ENCODE measurements at places on chromosomes 12 and 14.

GRCh38 chr12:13744561-13744960 lies 236.8 kb downstream of the GRIN2B start:
- H3K36me3 ChIP-seq, result no peaks in the 10 kb centered on the region
- peaks cover 17% of the 10 kb centered on the region for H3K4me1 ChIP-seq
- peaks cover 22% of the 10 kb centered on the region for H3K27me3 ChIP-seq
- H3K4me3 ChIP-seq, result no peak overlapping the region
- DNase-seq, result peak; percentile 4

DNA sequence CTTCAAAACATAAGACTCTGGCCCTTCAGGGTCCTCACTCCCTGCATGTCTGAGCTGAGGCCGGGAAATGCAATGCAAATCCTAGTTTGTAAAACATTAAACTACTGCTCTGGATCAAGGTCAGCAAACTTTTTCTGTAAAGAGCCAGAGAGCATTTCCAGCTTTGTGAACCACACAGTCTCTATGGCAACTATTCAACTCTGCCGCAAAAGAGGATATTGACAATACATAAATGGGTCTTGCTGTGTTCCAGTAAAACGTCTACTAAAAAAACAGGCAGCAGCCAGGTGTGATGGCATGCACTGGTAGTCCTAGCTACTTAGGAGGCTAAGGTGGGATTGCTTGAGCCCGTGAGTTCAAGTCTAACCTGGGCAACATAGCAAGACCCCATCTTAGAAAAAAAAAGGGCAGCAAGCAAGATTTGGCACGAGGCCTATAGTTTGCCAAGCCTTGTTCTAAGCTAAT lies 22.3 kb downstream of the DDX24 start:
- no peak for DNase-seq
- no peak overlapping the region for H3K4me3 ChIP-seq
- peaks cover 7% of the 10 kb centered on the region for H3K4me1 ChIP-seq
- peaks cover 80% of the 10 kb centered on the region for H3K36me3 ChIP-seq

DNA sequence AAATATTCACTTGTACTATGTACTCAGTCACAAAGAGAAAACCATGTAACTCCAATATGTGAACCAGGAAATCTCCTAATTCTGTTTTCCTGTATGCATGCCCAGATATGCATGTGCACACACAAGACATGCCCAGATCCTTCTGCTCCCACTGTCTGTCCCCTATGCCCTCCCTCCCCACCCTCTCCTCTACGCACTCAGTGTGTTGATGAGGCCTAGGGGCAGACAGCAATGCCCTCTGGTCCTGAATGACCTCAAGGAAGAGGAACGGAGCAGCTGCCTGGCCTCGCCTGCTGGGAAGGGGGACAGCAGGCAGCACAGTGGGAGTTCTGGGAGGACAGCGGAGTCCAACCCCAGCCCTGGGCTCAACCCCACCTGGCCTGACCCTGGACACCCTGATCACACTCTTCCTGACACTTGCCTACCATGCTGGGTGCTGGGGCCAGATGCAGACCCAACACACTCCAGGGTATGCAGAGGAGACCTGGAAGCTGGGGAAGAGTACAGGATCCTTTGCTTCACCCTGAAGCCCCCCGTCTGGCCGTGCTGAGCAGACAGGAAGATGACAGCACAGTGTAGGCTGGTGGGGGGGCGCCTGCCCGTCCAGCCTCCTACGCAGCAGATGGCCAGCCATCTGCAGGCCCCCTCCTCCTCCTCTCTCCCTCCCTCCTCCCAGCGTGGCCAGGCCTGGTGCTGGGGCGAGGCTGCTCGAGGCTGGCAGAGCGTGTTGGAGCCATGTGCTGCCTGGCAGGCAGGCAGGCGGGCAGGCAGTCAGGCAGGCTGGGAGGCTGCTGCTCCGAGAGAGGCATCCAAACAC lies 106.6 kb upstream of the NCOR2 start:
- DNase-seq, result no peak
- no peak overlapping the region for H3K27ac ChIP-seq
- peaks cover 35% of the 10 kb centered on the region for H3K4me1 ChIP-seq
- H3K27me3 ChIP-seq, result peaks cover 29% of the 10 kb centered on the region

GRCh38 chr12:40152783-40153383 lies 47.0 kb upstream of the SLC2A13 start:
- no peak overlapping the region for H3K27ac ChIP-seq
- H3K27me3 ChIP-seq, result peaks cover 6% of the 10 kb centered on the region
- peaks cover 17% of the 10 kb centered on the region for H3K4me1 ChIP-seq
- H3K36me3 ChIP-seq, result no peaks in the 10 kb centered on the region
- H3K4me3 ChIP-seq, result no peak overlapping the region
- peak; percentile 60 for DNase-seq

DNA sequence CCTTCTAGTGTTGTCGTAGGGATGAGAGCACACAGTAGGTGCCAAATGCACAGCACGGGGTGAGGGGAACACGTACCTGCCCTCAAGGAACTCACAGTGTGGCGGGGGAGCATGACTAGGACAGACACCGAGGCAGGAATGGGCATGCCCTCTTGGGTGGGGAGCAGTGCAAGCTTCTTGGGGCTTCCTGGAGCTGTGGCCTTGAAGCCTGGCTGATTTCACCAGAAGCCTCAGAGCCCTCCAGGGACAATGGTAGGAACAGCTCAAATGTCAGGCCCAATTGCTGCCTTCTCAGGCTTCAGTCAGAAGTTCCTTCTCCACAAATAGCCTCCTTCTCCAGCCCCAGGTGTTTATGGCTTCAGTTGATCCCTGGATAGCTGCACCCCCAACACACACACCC lies 43.4 kb downstream of the TEAD4 start:
- peaks cover 5% of the 10 kb centered on the region for H3K36me3 ChIP-seq
- no peak for DNase-seq
- peak overlapping the region; percentile 93 for H3K27ac ChIP-seq
- H3K4me1 ChIP-seq, result peaks cover 60% of the 10 kb centered on the region

DNA sequence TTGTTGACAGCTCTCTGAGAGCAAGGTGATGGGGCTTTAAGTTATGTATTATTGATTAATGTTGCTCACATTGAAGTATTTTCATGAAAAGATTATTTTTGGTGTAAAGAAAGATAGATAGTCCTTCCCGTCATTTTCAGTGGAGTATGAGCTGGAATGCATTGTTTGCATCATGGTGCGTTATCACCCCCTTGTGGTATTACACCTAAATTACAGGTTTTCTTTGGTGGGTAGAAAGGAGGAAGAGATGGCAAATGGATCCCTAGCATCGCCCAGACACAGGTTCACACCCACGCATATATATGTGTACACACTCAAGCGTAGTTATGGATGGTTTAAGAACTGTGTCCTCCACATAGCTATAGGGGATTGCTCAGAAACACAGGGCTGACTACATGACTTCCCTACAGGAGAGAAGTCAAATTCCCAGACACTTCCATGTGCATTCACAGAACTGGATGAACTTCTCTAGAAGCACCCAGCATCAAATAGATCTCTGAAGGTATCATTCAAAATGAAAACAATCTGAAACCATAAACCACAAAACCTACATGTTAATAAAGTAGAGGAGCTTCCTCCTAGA lies 14.4 kb upstream of the SERPINA10 start:
- H3K4me3 ChIP-seq, result no peak overlapping the region
- peaks cover 23% of the 10 kb centered on the region for H3K27me3 ChIP-seq
- no peaks in the 10 kb centered on the region for H3K36me3 ChIP-seq
- H3K27ac ChIP-seq, result no peak overlapping the region

DNA sequence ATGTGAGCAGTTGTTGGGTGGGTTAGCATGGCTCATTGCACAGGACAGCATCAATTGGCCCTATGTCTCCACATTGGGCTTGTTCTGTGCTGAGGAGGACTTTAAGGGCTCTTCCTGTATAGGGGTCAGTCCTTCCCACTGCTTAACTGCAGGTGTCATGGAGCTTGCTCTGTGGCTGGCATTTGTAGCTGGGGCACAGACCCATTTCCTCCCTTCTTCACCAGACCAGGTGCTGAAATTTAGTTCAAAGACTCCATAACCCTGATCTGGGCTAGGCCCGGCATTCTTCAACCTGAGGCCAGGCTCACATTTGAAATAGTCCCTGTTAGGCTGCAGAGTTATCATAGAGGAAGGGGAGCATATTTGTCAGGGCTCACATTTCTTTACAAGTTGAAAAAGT lies 12.8 kb downstream of the CHST11 start:
- H3K4me1 ChIP-seq, result peaks cover 19% of the 10 kb centered on the region
- H3K36me3 ChIP-seq, result peaks cover 11% of the 10 kb centered on the region
- no peak for DNase-seq
- no peak overlapping the region for H3K27ac ChIP-seq
- no peak overlapping the region for H3K4me3 ChIP-seq

DNA sequence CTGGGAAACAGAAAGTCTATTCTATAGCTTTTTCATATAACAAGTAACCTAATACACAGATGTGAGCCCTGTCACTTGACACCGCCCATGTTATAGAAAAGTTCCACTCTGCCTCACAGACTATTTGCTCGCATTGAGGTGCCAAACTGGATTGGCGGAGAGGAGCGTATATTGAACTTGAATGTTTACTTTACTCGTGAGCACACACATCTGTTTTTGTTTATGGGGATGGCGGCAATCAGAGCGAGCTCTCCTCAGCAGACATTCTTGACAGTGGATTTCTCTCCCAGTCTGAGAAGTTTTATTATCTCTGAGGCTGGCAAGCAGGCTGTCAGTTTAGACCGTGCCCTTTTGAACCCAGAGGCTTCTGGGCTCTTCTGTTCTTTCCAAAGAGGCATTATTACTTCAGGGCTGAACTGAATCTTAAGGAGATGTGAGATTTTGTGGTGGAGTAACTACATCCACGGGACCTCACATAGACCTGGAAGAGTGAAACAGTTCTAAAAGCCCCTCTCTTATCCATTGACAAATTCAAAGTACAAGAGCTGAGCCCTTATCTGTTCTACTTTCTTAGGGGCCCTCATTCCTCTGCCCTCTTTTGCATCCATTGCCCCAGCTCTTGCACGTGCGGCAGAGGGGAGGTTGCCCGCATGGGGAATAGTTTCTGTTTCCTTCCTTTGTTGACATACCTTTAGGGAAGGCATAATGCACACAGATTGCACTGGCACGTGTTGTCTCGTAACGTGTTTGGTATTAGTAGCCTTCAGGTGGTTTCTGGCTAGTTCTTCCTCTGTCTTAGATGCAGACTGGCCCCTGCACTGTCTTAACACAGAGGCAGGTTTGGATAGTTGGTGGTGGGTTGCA lies 68.2 kb downstream of the DRAM1 start:
- peak overlapping the region; percentile 79 for H3K27ac ChIP-seq
- peaks cover 35% of the 10 kb centered on the region for H3K4me1 ChIP-seq
- peak; percentile 16 for DNase-seq

- peaks cover 6% of the 10 kb centered on the region for H3K36me3 ChIP-seq
- peaks cover 4% of the 10 kb centered on the region for H3K27me3 ChIP-seq
- no peak overlapping the region for H3K4me3 ChIP-seq
- no peak for DNase-seq
- H3K4me1 ChIP-seq, result peaks cover 36% of the 10 kb centered on the region
Measured at GRCh38 chr12:46523863-46524770, 151.5 kb upstream of the SLC38A2 start.

- peaks cover 36% of the 10 kb centered on the region for H3K27me3 ChIP-seq
- no peak overlapping the region for H3K4me3 ChIP-seq
- H3K4me1 ChIP-seq, result peaks cover 10% of the 10 kb centered on the region
Measured at GRCh38 chr14:55133416-55133815, 4.4 kb downstream of the LGALS3 start.

- peaks cover 11% of the 10 kb centered on the region for H3K36me3 ChIP-seq
- H3K27ac ChIP-seq, result no peak overlapping the region
- DNase-seq, result no peak
- H3K27me3 ChIP-seq, result no peaks in the 10 kb centered on the region
- H3K4me3 ChIP-seq, result no peak overlapping the region
- no peaks in the 10 kb centered on the region for H3K4me1 ChIP-seq
Measured at GRCh38 chr14:105143451-105144025, 25.0 kb downstream of the JAG2 start.
